Activated CD4-positive, alpha-beta T cell treated with anti-CD3 and anti-CD28 coated beads, Interleukin-2, amount 50 U/mL, for 24 hours (primary cell): ENCODE measurements at places on chromosomes 2 and 18.

GRCh38 chr2:137817058-137817457 is 147.2 kb upstream of the HNMT start:
- no peak for DNase-seq

DNA sequence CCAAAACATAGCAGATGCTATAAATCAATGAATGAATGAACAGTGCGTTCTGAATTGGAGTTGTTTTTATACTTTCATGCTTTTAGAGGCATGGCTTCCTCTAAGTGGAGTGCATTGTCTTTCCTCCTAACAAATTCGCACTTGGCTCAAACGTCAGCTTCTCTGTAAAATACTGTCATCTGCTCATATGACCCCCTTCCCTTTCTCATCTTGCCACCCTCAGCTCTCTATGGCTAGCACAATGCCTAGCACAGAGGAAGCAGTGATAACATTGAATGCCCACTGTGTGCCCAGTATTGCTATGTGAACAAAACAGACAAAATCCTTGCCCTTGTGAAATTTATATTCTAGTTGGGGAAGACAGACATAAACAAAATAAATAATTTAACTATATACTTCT is 258.8 kb downstream of the MREG start:
- no peak for DNase-seq

GRCh38 chr2:128321784-128322714 is 3.4 kb upstream of the HS6ST1 start:
- peak; percentile 69 for DNase-seq

DNA sequence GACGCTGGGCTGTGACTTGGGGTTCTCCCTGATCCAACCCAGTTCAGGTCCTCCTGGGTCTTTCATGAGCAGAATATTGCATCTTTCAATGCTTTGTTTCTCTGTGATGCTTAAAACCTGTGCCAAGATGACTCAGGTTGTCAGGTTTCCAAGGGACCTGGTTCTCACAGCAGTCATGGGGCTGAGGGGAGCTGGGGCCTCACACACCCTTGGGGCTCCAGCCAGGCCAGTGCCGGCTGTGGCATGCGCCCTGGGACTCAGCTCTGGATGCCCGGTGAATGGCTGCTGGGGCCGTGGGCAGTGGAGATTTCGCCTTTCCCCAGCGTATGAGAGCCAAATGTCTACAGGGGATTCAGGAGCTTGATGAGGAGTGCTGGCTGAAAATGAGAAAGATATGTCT is 29.6 kb downstream of the EDAR start:
- DNase-seq: no peak

- DNase-seq: no peak
Measured at GRCh38 chr2:64234785-64235184, 90.6 kb upstream of the PELI1 start.

- DNase-seq: no peak
Measured at GRCh38 chr18:55444536-55444935, 143.5 kb downstream of the TCF4 start.
